ENCODE measurements at places on chromosomes 6 and 20. TPM values are rescaled to one million over a fixed set of nuclear protein-coding genes. Genes with fewer than 3 reads are reported as not detected.

Gene GABRR1
- total RNA-seq: not detected

Gene E2F1
- total RNA-seq: 3.9 TPM

Gene ESR1
- total RNA-seq: 0.13 TPM

Gene CYP39A1
- total RNA-seq: 3.4 TPM

Gene CDSN
- total RNA-seq: 0.13 TPM

Gene CPXM1
- 3.0 TPM for total RNA-seq

Gene MUC22
- not detected for total RNA-seq

Gene HLA-F
- 0.16 TPM for total RNA-seq

Gene RAB32
- total RNA-seq: 134 TPM

Gene XKR7
- total RNA-seq: not detected

Gene MUC21
- total RNA-seq: not detected

Gene SPAG4
- total RNA-seq: 23.7 TPM

Gene MOG
- not detected for total RNA-seq

Gene MARCKS
- 121 TPM for total RNA-seq

Gene AGPAT1
- 78.7 TPM for total RNA-seq

Gene LY6G5B
- total RNA-seq: 2.1 TPM

Gene SCUBE3
- total RNA-seq: 0.16 TPM

Gene EEF1A2
- total RNA-seq: 1.3 TPM

Gene LHFPL5
- not detected for total RNA-seq

Gene PNPLA1
- total RNA-seq: not detected

Gene CDH26
- total RNA-seq: not detected

Gene PHACTR3
- total RNA-seq: 0.26 TPM

Gene SLC17A1
- not detected for total RNA-seq

Gene TFAP2D
- total RNA-seq: not detected

Gene CPNE5
- not detected for total RNA-seq

Gene LTB
- not detected for total RNA-seq

Gene CST9
- not detected for total RNA-seq

Gene MTFR2
- total RNA-seq: 8.0 TPM

Gene CTAGE9
- total RNA-seq: not detected

Gene CST7
- total RNA-seq: not detected

Gene SGK2
- total RNA-seq: not detected

Gene LY6G6C
- total RNA-seq: not detected

Gene NKAIN4
- 3.7 TPM for total RNA-seq

Gene WFDC12
- total RNA-seq: not detected

Gene PBX2
- total RNA-seq: 40.1 TPM

Gene TNXB
- total RNA-seq: 34.1 TPM

Gene SSTR4
- not detected for total RNA-seq

Gene C6orf52
- total RNA-seq: 3.9 TPM

Gene LRP11
- total RNA-seq: 51.3 TPM

Gene FLRT3
- 4.8 TPM for total RNA-seq

Gene SYS1
- 28.3 TPM for total RNA-seq

Gene FAM110A
- total RNA-seq: 4.7 TPM

Gene SPTLC3
- total RNA-seq: 2.1 TPM

Gene APOM
- 1.8 TPM for total RNA-seq

Gene NHSL1
- 15.1 TPM for total RNA-seq

Gene HCK
- total RNA-seq: not detected

Gene SNX21
- total RNA-seq: 31.7 TPM

Gene LY6G5C
- 1.4 TPM for total RNA-seq

Gene HLA-DRA
- not detected for total RNA-seq

Gene FIG4
- total RNA-seq: 7.0 TPM

Gene GNRH2
- not detected for total RNA-seq

Gene RGS17
- 12.4 TPM for total RNA-seq

Gene MEI4
- not detected for total RNA-seq

Gene EFHC1
- 17.4 TPM for total RNA-seq

Gene MAS1
- total RNA-seq: not detected

Gene CLVS2
- total RNA-seq: not detected

Gene ADTRP
- total RNA-seq: 0.26 TPM

Gene CD109
- total RNA-seq: 34.9 TPM

Gene PPP1R14C
- not detected for total RNA-seq

Gene AIF1
- not detected for total RNA-seq

Data from epithelial cell of alveolus of lung (primary cell).